NCI-H2107 (cell line): ENCODE measurements at places on chromosomes 7 and 10.

- no peak for DNase-seq
Measured at GRCh38 chr10:127576051-127576450, 26.9 kb downstream of the NPS start.

DNA sequence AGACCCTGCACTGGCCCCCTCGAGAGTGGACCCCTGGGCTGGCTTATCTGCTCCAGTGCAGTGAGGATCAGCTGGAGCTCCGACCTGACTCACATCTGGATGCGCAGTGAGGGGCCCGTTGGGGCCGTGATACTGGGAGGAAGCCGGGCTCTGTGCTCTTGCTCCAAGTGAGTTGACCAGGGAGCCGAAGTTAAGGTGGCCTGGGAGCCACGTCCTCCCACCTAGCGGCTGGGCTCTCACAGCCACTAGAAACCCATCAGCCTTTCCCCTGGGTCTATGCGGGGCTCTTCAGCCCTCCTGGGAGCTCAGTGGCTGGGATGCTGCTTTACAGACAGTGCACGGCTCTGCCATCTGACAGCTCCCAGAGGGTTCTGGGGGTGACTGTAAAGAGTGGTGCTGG is 9.1 kb downstream of the ALKBH4 start:
- no peak for DNase-seq

GRCh38 chr10:99234791-99235657 is 628 bp downstream of the HPSE2 start:
- no peak for DNase-seq

- DNase-seq = peak; percentile 58
Measured at GRCh38 chr7:155961241-155962190, 149.3 kb upstream of the SHH start.

DNA sequence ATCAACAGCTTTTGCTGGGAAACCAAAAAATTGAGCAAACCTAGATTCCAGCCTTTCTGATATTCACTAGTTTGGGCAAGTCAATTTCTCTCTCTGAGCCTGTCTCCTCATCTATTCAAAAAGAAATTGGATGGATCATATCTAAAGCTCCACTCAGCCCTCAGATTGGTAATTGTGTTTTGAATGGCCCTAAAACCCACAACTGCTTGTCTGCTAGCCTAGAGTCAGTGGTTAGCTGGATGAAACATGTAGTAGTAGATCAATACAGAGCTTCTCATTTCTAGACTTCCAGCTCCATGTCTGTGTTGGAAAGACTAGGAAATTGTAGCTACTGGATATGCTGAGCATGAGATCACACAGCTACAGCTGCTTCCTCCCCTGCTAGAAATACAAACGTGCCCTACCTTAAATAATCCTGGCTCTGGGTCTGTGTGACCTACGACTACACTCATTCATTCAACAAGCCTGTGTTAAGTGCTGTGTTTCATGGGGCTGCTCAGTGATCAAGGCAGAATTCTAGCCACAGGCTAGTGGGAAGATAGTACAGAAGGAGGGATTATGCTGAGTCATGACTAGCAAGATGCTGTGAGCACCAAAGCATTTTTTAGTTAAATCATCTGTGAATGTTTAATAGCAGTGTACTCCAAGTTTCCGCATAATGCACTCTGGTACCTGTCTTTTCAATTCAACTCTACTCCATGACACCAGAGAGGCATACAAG is 15.7 kb downstream of the DNTT start:
- DNase-seq = no peak
